Tongue (tissue), 3 donors: ENCODE measurements at places on chromosomes 1 and 21. TPM values are rescaled to one million over a fixed set of nuclear protein-coding genes. Genes with fewer than 3 reads are reported as not detected.
A peak's percentile ranks its signal among the peaks of the same experiment; 100 is the strongest.

DNA sequence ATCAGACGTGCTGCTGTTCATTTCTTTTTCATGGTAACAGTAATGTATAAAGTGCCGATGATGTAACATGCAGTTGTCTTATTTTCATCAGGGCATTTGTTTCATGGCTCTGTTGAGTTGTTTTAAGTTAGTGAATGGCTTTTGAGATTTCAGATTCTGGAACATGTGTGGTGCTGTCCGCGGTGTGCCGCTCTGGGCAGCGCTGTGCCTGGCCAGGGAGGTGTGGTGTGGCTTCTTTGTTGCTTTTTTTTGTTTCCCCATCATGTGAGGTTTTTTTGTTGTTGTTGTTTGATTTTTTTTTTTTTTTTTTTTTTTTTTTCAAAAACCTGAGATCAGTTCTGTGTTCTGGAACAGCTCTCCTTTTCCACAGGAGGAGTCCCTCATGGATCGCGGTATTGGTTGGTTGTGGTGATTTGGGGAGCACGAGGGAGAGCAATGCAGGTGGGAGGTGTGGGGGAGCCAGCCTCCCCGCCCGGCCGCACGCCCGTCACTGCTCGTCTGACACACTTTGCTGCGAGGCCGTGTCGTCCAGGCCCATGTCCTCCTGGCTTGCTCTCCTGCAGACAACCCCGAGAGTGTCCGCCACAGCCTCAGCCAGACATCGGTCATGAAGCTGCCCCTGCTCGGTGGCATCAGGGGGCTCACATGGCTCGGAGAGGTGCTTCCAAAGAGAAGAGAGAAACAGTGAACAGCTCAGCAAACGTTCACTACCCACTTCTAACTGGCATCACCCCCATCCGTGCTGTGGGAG is 33.6 kb downstream of the NTPCR start:
- DNase-seq: no peak

- no peak for DNase-seq
These were observed 120.5 kb downstream of the PRDM2 start for GRCh38 chr1:13820456-13820855.

- no peak for DNase-seq
These were observed 60.0 kb downstream of the INTS7 start for GRCh38 chr1:211975152-211975941.

MTMR11 gene
- total RNA-seq: 21.0 TPM

- DNase-seq: peak; percentile 81
These were observed 18.9 kb downstream of the LHX4 start for GRCh38 chr1:180248731-180249681.

GRCh38 chr1:153805042-153805745 is 30.0 kb downstream of the SLC27A3 start:
- peak; percentile 40 for DNase-seq
